ENCODE measurements at places on chromosomes 5 and 9. TPM values are rescaled to one million over a fixed set of nuclear protein-coding genes. Genes with fewer than 3 reads are reported as not detected.

The ST8SIA4 gene
- total RNA-seq: 0.82 TPM

The JAKMIP2 gene
- 0.85 TPM for total RNA-seq

The NIM1K gene
- not detected for total RNA-seq

The POLR3G gene
- total RNA-seq: 0.18 TPM

The NMUR2 gene
- 7.0 TPM for total RNA-seq
